ENCODE measurements at places on chromosomes 6 and 20.

DNA sequence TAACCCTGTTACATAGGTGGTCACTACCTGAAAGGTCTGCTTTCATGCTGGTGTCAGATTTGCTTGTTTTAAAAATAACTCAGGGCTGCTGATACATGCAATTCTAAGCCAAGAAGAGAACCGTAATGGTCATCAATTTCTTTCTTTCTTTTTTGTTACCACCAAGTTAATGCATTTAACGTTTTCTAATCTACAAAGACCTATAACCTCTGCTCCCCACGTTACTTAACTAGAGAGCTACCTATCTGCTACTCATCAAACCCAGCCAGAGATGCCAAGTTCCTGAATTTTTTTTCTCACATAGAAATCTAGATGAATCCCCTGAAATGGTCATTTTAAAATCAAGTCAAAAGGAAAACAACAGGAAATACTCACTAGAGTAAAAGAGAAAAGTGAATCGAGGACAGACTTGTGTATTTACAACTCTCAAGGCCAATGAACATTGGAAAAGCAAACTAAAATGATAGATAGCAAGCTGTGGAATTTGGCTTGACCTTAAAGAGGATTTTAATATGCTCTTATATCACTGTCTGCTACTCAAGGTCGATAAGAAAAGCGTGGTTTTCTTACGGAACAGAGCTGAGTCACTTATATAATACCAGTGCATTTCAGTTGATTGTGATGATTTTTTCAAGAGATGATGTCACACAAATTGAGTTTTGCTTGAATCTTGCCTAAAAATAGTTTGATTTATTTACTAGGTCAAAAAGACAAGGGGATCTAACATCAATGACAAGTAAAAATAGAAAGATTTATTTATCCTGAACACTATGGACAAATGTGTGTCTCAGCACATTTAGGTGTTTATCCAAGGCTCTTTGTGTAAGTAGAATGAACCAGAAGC, 67.9 kb downstream of the SGK1 start:
- no peak for DNase-seq

GRCh38 chr20:47379433-47380150, 23.1 kb upstream of the ZMYND8 start:
- DNase-seq = no peak

DNA sequence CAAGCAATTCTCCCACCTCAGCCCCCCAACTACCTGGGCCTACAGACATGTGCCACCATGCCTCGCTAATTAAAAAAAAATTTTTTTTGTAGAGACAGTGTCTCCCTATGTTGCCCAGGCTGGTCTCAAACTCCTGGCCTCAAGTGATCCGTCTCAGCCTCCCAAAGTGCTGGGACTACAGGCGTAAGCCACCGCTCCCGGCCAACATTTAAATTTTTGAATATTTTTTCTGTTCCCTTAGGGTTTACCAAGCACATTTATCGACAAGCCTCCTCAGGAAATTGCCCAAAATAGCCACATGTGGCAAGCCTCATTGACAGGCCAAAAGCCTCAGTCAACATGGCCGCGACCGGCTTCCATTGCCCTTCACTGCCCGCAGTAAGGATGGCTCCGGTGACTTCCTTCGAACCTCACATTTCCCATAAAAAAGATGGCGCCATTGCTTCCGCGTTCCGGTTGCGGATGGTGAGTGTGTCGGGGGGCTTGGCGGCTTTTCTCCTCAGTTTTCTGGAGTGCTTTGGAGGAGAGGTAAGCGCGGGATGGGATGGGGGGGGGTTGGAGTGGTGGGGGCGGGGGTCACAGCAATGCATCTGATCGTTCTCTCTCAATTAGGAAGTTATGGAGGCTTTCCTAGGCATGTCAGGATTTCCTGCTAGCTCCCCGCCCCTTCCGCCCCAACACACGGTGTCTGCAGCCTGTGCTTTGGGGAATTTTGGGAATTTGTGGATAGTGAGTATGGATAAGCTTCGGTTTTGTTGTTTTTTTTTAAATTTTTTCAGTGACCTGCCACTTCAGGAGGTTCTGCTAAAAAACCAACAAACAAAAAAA, at the start of gene SHLD1:
Gene SHLD1 (plus strand): TSS at position 450 of the 828 bp plus-strand sequence. CDS start 22,465 bp downstream, outside the sequence.
- DNase-seq = peak; percentile 87

DNA sequence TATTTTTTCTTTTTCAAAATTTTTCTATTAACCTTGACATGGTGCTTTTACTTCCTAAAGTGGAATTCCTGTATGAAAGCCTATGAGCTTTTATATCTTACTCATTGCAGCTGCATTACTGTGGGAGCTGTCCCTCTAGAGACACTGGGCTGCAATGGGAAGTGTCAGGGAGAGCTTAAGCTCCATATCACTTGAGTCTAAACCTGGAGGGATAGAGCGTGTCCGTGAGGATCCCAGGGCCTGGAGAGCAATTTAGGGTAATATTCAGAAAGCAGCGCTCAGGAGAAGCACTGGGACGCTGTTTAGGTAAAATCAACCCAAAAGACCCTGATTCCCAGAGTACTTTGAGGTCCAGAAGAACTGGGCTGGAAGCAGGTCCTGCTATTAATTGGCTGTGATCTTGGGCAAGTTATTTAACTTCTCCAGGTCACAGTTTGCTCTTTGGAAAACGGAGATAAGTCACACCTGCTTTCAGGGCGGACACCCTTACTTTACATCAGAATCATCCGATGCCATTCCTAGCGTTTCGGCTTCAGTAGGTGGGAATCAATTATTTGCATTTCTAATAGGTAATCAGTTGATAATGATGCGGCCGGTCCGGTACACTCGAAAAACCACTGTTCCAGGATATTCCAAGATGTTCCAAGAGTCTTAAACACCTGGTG, 628 bp upstream of the ERGIC3 start:
- DNase-seq = no peak

GRCh38 chr20:25484911-25485511, 77.5 kb downstream of the GINS1 start:
- no peak for DNase-seq

DNA sequence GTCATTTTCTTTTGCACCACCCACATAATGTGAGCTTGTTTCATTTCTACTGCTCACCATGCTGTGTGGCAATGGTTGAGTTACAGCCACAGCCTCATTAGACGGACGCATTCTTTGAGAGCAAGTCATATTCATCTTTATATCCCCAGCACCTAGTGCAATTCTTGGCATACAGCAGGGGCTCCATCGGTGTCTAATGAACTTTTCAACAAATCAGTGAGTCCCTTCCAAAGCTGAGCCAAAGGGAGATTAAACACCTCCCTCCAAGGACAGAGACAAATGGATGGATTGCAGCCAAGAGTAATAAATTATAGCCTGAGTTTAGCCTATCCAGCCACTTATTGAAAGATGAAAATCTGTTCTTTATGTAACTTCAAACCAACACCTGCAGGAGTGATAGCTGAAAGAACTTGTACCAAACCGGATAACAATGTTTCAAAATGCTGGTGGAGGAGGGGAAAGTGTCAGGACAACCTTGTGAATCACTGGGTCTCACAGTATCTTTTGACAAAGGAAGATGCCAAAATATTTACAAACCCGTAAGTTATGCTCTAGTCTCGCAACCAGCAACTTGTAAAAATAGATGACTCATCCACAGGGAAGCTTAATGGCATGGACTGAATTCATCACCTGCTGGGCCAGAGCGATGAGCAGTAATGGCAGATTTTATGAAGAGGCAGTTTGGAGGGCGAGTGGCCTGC, 139.0 kb downstream of the PXDC1 start:
- peak; percentile 32 for DNase-seq

DNA sequence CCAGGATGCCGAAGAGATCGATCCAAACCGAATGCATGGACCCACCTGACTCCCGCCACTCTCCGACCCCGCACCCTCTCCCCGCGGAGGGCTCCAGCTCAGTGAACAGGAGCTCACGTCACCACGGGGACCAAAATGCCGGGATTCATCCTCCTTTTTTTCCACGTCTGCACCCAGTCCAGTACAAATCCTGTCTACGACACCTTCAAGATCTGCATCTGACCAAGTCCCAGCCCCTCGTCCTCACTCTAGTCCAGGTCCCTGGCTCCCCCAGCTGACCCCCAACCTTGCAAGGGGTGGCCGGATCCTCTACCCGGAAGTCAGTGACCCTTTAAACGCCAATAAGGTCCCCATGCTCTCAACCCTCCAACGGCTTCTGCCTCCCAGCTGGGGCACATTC, 92.8 kb upstream of the QKI start:
- DNase-seq = no peak

GRCh38 chr6:142802124-142802523, 142.9 kb downstream of the HIVEP2 start:
- DNase-seq = no peak

- no peak for DNase-seq
Observed at GRCh38 chr6:45424451-45424861, 46.7 kb upstream of the SUPT3H start.

All from HAP-1 (cell line).